ENCODE measurements at places on chromosomes 11 and 22. TPM values are rescaled to one million over a fixed set of nuclear protein-coding genes. Genes with fewer than 3 reads are reported as not detected.

Gene TRIM29
- 1.5 TPM for polyA plus RNA-seq

DNA sequence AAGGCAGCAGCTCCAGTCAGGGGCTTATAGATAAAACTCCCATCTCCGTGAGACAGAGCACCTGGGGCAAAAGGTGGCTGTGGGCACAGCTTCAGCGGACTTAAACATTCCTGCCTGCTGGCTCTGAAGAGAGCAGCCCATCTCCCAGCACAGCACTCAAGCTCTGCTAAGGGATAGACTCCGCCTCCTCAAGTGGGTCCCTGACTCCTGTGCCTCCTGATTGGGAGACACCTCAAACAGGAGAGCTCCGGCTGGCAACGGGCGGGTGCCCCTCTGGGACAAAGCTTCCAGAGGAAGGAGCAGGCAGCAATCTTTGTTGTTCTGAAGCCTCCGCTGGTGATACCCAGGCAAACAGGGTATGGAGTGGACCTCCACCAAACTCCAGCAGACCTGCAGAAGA is 279.4 kb downstream of the LARGE1 start:
- no peak for DNase-seq

DNA sequence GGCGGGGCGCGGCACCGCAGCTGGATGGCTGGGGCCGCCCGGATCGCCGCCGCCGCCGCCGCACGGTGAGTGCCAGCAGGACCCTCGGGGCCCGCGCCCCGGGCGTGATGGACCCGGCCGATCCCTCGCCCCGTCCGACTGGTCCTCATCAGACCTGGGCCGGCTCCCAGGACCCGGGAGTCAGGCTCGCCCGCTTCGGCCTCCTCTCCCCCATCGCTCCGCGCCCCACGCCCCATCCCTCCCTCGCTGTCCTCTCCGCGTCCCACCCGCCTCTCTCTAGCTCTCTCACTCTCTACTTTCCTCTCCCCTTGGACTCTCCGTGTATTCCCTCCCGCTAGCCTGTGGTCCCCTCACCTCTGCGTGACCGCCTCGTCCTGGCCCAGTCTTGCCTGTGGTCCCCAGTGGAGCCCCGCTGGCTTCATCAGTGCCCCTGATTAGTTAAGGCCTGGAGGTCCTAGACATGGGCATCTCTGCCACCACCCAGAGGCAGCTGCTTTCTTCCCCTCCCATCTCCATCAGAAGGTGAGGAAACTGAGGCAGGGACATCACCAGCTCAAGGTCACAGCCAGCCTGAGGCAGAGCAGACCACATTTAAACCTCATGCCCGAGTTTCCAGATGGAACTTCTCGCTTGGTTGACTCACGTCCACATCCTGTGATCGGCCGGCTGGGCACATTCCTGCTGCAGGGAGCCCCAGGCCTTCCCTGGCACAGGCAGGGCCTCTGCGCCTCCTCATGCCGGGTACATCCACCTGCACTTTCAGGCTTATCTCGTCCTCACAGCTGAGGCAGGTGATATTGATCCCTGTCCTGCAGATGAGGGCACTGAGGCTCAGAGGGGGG is 429 bp downstream of the SLC39A13 start:
- no peak for DNase-seq

- DNase-seq, result no peak
These were observed 9.0 kb downstream of the PRRG4 start for GRCh38 chr11:32838505-32839274.

DNA sequence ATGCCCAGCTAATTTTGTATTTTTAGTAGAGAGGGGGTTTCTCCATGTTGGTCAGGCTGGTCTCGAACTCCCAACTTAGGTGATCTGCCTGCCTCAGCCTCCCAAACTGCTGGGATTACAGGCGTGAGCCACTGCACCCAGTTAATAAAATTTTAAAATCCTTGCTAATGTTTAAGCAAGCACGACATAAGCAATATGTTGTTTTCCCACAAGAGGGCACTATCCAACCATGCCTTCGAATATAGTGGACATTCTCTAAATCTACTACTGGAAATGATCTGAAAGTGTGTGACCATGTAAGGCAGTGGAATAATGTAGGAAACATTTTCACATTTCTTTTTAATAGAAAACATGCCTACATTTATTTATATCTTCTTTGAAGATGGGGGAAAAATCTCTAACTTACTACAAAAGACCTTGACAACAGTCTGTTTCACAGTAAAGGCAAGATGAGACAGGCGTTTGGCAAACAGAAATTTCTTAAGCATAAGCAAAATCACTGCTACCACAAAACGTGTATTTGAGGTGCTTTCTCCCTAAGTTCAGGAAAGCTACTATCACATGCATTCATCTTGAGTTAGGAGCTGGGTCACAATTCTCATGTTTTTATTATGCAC is 38.2 kb downstream of the PITPNB start:
- DNase-seq, result no peak

Gene HMOX1
- 39.8 TPM for polyA plus RNA-seq

Gene CALCA
- 9.8 TPM for polyA plus RNA-seq

Gene DBX1
- not detected for polyA plus RNA-seq

DNA sequence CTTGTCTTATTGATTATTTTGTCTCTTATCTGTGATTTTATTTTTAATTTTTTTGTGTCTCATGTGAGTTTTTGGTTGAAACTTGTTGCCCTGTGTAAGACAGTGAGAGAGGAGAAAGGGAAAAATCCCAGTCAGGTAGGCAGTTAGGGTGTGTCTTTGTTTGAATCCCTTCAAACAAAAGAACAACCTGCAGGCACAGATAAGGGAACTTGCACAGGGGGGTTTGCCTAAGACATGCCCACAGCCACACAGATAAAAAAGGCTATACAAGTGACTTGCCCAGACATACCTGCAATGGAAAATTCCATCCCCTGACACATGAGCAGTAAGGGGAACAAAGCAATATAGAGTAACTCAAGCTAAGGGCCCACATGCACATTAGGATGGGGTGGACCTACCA is 127.8 kb upstream of the PLET1 start:
- no peak for DNase-seq

GRCh38 chr11:59708537-59708936 is 5.1 kb downstream of the OR10V1 start:
- DNase-seq, result no peak

Gene CHRNA10
- polyA plus RNA-seq, result 1.1 TPM

DNA sequence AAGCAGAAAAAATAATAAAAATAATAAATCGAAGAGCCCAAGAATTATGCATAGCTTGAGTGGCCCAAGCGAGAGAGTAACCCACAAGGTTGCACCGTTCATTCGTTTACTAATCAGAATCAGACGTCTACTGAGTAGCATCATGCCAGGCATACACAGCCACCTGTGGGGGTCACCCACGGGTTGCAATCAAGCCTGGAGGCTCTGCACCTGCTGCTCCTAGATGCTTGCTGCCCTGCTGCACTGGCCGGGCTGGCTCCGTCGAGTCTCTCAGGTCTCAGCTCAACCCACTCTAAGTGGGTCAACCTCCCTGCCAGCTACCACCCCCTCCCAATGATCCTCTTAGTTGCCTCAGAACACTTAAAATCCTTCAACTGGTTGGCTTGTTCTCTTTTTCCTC is 2.0 kb upstream of the TESMIN start:
- DNase-seq, result no peak

DNA sequence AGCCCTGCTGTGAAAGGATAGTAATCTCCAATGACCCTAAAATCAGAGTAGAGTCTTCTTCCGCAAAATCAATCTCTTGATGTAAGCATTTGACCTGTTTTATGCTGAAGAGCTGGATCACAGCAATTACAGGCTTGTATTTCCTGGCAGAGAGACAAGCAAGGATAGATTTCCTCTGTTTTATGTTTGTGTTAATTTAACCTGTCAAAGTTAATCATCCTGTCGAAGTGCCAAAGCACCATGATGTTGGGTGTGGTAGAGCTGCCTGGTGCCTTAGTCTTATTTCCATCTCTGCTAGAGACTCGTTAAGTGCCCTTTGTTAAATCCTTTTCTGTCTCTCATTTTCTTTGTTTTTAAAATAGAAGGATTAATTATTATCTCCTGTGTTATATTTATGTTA is 248.1 kb downstream of the CNTN5 start:
- DNase-seq, result no peak

- DNase-seq, result no peak
These were observed 10.1 kb upstream of the MPZL2 start for GRCh38 chr11:118274186-118274585.

- no peak for DNase-seq
These were observed at the start of gene LINC01488 for GRCh38 chr11:69481393-69481844. TSS of gene LINC01488 (plus strand) at chr11:69481663.

DNA sequence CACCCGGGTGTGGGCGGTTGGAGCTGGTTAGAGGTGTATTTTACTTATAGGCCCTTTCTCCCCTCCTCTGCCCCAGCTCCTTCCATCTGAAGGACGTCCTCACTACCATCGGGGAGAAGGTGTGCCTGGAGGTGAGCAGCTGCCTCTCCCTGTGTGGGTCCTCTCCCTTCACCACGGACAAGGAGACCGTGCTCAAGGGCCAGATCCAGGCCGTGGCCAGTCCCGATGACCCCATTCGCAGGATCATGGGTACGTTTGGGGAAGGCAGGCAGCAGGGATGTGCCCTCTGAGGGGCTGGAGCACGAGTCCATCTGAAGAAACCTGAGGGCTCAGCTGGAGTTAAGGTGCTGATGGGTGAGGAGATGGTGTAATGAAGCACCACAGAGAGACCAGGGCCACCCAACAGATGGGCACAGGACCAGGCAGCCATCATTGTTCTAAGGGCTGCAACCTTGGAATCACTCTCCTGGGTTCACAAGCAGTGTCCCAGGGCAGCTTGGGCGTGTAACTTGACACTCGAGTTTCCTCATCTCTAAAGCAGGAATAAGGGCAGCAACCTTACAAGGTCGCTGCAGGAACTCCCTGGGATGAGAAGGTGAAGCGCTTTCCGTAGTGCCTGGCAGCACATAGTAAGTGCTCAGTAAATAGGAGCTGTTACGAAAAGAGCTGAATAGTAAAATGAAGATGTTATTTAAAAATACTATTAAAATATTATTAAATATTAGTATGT is 29.4 kb downstream of the TCP11L1 start:
- DNase-seq, result no peak

DNA sequence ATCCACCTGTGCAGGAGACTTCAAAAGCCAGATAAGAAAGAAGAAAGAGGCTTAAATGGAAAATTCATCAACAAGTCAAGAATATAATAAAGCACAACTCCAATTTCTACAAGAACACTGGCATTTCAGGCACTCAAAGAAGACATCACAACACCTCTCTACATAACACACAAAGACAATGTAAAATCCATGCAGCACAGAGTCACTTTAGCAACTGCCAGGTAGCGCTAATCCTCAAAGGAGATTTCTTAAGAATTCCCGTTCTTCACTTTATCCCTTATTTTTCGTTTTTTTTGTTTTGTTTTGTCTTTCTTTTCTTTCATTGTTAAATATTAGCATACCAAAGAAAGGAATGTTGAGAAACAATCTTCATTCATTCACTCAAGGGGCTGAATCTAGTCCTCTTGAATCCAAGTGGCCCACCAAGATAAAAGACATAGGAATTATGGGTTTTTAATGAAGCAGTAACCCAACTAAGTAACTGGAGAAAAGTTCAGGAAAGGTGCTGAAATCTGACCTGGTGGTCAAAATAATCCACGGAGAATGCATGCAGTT is 95.0 kb downstream of the CADM1 start:
- DNase-seq, result no peak

DNA sequence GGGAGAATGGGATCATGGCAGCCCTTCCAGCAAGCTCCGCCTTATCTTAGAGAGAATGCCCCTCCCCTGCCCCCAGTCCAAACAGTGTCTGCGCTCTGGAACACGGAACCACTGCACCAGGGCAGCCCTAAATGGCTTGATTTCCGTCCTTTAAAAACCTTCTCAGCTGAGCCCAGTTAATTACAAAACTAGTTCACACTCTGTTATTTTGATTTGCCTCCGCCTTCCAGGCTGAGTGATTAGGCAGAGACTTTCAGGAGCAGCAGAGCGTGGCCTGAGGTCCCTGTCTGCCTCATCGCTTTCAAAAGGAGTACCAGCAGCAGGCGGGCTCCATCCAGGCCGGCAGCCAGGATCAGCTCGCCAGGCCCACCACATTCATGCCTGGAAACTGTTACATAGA is 313.0 kb downstream of the BRD1 start:
- DNase-seq, result no peak

DNA sequence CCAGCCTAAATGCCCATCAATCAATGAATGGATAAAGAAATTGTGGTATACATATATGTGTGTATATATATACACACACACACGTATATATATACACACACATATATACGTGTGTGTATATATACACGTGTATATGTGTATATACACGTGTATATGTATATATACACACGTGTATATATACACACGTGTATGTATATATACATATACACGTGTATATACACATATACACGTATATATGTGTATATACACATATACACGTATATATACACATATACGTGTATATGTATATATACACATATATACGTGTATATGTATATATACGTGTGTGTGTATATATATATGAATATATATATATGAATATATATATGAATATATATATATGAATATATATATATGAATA is 54.1 kb downstream of the C2CD3 start:
- no peak for DNase-seq

GRCh38 chr22:42760806-42761565 is 40.3 kb upstream of the A4GALT start:
- no peak for DNase-seq

GRCh38 chr22:25747245-25747944 is 5.4 kb downstream of the MYO18B start:
- no peak for DNase-seq

GRCh38 chr11:106281455-106282173 is 204.2 kb downstream of the AASDHPPT start:
- no peak for DNase-seq

GRCh38 chr11:63837027-63837688 is 1.8 kb upstream of the MARK2 start:
- DNase-seq, result no peak

Gene IGSF22
- 3.4 TPM for polyA plus RNA-seq

Gene RHBDD3
- polyA plus RNA-seq, result 35.6 TPM

Gene BTG4
- polyA plus RNA-seq, result not detected

Gene ANO1
- 10.1 TPM for polyA plus RNA-seq

GRCh38 chr11:124465368-124465767 is 19.9 kb upstream of the OR8B8 start:
- DNase-seq, result no peak
